Astrocyte of the spinal cord (primary cell): ENCODE measurements at places on chromosomes 2 and 18.

DNA sequence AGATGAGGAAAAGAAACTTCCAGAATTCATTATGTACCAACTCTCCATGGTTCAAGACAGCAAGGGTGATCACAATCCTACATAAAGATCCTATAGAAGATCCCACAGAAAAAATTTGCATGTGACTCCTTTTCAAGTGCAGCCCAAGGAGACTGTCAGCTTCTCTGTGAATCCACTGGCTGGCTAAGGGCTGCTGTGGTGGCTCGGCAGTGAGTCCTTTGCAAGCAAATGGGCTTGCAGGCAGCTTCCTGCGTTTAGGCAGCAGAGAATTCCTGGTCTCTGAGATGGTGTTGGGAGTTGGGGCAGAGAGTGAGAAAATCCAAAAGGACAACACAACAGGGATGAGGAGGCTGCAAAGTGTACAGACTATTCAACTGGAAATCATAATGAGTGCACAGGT, 43.4 kb downstream of the NABP1 start:
- no peak for DNase-seq

- peak; percentile 27 for DNase-seq
Measured at GRCh38 chr2:207332480-207333212, 166.9 kb upstream of the KLF7 start.

DNA sequence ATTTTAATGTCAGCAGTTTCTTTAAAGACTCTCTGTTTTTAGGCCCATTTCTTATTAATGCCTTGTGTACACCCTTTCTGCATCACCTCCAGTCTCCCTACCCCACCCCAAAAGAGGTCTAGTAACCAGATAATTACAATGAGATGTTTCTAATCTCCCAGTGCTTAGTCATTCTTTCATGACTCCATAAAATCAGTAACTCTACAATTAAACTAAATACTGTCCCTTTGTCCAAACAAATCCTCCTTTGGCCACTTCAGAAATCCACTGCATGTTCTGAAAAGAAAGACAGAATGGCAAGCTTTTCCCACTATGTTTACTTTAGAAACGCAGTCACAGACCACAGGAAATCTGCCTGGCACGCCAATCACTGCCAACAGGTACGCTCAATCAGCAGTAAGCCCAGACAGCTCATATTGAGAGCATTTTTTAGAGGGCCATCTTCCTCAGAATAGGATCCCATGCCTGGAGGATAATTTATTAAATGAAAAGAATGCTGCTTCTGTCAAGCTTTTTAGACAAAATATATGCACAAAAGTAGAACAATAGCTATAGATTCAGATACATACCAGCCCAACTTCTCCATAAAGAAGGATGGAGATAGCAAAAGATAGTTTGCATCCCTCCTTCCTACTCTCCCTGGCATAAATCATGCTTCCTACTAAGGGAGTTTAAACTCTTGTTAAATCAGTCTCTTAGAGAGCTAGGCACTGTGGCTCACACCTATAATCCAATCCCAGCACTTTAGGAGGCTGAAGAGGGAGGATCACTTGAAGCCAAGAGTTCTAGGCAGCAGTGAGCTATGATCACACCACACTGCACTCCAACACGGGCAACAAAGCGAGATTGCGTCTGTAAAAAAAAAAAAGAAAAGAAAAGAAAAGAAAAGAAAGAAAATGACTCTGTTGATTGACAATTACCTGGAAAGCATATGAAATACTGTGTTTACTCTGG, 14.6 kb downstream of the CLASP1 start:
- peak; percentile 33 for DNase-seq

GRCh38 chr2:68853915-68854314, 17.3 kb downstream of the BMP10 start:
- no peak for DNase-seq

GRCh38 chr2:222518570-222519381, 94.4 kb downstream of the SGPP2 start:
- peak; percentile 69 for DNase-seq

DNA sequence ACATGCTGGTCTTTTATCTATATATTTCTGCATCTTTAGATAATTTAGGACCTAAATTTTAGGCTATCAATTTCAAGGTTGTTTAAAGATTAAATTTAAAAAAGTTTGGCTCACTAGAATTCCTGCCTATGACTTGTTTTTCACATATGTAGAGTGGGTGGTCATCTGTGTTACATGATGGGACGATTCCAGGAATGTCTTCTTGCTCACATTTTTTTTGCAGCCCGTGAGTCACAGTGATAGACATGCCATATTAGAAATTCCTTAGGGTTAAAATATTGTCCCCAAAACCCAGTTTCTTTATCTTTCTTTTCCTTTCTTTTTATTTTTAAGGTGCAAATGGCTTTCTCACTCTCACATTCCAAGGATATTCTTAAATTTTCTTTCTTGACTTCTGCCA, 652.0 kb downstream of the PLCL1 start:
- no peak for DNase-seq
